ENCODE measurements at places on chromosomes 4 and X.

DNA sequence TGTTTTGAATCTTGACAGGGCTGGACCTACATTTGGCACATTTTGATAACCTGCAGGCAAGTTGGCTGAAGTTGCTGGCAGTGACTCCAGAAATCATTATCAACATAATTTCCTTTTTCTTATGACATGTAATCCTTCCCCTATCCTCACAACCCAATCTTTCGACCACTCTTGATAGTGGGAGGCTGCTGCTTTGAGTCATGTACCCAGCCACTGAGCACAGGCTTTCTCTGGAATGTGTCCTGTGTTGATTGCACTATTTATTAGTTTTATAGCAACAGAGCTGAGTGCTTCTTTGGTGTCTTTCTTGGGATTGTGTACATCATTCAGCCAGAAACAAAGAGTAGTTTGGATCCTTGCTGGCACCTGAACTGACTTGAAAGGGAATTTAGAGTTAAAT lies 183.1 kb upstream of the LEF1 start:
- no peak for DNase-seq

DNA sequence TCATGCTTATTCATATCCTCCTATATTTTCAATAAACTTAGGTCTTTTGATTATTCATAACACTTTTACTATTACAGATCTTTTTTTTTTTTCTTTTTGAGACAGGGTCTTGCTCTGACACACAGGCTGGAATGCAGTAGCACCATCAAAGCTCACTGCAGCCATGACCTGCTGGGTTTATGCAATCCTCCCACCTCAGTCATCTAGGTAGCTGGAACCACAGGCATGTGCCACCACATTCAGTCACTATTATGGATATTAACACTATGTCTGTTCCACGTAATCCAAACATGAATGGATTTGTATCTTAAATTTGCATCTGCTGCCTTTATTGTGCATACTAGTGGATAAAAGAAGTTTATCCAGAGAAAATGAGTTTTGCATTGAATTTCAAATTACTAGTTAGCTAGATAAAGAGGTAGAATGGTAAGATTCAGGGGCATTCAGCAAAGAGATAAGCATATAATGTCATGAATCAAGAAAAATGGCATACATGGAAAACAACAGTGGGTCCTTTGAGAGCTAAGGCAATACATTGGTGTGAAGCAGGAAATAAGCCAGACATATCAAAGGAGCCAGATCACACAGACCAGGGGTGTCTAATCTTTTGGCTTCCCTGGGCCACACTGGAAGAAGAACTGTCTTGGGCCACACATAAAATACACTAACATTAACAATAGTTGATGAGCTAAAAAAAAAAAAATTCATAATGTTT lies 13.9 kb downstream of the ANAPC10 start:
- DNase-seq = no peak

DNA sequence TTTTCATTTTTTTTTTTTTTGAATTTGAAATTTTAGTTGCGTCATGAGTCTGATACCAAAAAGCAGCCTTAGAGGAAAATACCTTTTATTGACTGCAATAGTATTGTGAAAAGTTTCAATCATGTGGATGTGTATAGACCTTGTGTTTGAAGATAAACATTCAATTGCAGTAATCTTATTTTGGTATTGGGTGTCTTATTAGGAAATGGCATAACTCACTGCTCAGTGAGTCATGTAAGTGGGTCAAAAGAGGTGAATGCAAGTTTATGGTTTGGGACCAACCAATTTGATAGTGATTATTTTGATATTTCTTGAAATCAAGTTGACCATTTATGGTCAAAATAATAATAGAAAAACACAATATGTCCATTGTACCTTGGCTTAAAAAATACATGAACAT lies 627.8 kb upstream of the SLIT2 start:
- DNase-seq = no peak

- no peak for DNase-seq
Observed at GRCh38 chr4:148270630-148271029, 171.6 kb downstream of the NR3C2 start.

Data from activated CD8-positive, alpha-beta memory T cell treated with anti-CD3 and anti-CD28 coated beads, Interleukin-2, amount 50 U/mL, for 48 hours (primary cell).